ENCODE measurements at places on chromosomes 11 and 22.
A peak's percentile ranks its signal among the peaks of the same experiment; 100 is the strongest.

- DNase-seq: no peak
These were observed 751.2 kb downstream of the BRD1 start for GRCh38 chr22:49076300-49077035.

DNA sequence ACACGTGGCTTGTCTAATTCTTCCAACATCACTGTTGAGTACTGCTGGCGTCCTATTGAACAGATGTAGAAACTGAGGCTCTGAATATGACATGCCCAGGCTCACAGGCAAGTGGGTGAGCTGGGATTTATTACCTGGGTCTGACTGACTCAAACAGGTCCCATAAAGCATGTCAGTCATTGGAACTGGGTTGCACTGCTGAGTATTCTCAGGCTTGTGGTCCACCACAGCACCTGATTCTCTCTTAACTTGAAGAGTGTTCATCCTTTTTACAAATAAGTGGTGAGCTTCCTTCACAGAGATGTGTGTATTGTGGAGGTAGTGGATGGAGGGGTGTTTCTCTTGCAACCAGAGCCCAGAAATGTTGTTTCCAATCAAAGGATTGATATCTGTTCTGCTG is 44.5 kb downstream of the SC5D start:
- DNase-seq: no peak

- DNase-seq: no peak
These were observed 9.4 kb upstream of the FBLN1 start for GRCh38 chr22:45493286-45493771.

DNA sequence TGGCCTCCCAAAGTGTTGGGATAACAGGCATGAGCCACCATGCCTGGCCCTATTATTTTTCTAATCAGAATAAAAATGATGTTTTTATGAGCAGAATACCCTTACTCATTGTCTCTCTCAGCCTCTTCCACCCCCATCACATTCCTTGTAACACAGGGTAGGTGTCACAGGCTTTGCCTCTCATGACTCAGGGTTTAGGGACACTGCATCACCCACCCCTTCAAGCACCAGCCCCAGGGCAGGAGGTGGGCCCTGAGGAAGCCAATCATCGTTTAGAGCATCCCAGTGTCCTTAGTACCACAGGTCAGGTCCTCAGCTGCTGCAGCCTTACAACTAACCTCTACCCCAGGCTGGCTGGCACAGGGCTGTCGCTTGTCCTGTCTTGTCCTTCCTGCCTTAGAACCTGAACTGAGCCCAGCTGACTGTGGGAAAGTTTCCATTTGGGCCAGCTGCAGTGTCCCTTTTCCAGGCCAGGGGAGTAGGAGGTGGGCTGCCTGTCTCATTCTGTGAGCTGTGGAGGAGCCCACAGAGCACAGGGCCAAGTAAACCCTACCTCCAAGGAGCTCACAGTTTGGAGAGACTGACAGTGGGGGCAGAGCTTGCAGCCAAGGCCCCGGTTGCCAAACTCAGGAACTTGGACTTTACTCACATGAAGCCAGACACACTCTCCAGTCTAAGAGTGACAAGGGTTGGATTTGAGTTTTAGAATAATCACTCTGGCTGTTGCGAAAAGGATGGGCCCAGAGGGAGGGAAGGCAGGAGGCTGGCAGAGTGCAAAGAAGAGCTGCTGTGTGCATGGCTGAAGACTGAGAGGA is 19.5 kb upstream of the UVRAG start:
- DNase-seq: no peak

DNA sequence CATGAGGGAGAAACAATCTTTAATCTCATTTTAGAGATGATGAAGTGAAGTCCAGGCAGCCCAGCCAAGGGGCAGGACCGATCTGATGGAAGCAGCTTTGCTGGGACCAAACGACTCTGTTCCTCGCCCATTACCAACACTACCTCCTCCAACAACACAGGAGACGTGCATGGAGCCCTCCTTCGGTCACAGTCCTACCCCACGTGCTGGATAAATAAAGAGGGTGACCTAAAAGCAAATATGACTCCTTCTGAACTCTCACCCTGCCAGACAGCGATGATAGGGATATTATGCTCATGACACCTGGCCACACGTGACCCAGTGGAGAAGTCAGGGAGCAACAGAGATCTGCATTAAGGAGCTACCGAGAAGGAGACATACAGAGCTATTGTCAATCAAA is 26.0 kb downstream of the SCGB1A1 start:
- DNase-seq: no peak

GRCh38 chr11:103471546-103471945 is 362.3 kb downstream of the DYNC2H1 start:
- DNase-seq: no peak

GRCh38 chr11:93484716-93485115 is 58.5 kb downstream of the SMCO4 start:
- DNase-seq: no peak

- no peak for DNase-seq
These were observed 59.7 kb upstream of the RASSF10 start for GRCh38 chr11:12949453-12949852.

GRCh38 chr11:112795142-112795815 is 165.9 kb upstream of the NCAM1 start:
- no peak for DNase-seq

DNA sequence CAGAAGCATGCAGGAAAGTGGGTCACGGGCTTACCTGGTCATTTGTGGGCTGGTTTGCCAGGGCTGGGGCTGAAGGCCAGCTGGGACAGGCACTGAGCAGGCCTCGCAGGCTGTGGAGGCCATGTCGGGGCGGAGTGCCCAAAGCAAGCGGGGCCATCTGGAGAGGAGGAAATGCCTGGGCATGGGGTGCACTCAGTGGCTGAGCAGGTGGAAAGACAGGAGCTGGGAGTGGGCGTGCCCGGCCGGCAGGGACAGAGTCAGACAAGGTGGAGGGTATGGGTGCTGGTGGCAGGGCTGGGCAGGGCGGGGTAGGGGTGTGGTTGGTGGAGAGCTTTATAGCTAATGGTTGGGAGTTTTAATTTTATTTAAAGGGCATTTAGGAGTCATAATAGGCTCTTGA is 27.4 kb downstream of the DAGLA start:
- DNase-seq: no peak

GRCh38 chr11:44899959-44900358 is 50.7 kb downstream of the TP53I11 start:
- DNase-seq: peak; percentile 18

- no peak for DNase-seq
These were observed 89.2 kb downstream of the PLEKHA7 start for GRCh38 chr11:16924826-16925560.

DNA sequence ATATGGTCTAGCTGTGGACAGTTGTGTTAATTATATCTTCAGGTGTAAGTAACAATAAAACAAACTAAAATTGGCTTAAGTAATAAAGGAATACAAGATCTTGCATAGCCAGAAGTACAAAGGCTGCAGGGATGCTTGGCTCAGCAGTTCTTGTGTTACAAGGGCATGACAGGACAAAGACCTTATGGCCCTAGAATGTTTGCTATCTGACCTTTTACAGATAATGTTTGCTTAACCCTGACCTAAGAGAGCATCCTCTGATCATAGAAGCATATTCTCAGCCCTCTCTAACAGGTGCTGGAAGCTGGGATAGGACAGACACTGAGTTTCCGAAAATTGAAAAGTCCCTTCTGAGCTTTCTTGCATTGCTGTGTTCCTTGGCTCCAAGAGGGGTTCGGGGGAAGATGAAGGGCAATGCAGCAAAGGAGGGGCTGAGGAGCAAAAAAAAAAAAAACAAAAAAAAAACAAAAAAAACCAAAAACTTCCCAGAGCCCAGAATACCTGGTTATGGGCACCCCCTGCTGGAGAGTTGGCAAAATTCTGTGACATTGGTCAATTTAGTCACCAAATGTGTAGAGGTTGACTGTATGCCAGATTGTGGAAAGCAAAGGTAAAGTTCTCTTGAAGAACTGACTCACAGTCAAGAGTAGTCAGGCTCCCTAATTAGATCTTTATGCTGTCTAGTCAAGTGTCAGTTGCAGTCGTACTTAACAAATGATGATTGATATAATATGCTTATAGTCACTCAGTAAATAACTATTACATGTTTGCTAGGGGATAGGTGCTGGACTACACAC is 10.4 kb upstream of the HIKESHI start:
- DNase-seq: peak; percentile 44

- DNase-seq: no peak
These were observed 79.1 kb downstream of the KCNQ1 start for GRCh38 chr11:2523821-2524391.

DNA sequence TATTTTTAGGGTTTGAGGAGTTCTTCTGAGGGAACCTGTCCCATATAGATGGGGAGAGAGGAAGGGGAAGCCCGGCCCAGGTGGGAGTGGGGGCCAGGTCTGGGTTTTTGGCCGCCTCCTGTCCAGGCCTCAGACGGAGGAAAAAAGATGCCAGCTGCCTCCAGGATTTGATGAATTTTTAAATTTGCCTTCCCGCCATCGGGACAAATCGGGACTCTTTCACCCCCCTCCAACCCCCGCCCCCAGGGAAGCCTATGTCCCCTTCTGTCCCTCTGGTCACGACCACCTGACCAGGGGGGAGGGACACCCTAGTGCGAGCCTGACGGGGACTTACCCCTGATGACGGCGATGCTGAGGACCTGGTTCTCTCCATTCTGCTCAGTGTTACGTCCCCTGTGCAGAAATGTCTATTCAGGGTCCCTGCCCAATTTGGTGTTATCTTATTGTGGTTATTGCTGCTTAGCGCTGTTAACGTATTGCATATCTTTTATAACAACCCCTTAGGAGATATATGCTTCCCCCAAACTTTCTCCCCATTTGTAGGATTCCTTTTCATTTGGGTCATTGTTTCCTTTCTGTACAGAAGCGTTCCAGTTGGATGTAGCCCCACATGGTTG is 115.9 kb upstream of the GRK3 start:
- no peak for DNase-seq

All from central memory CD4-positive, alpha-beta T cell (primary cell).